ENCODE measurements at places on chromosomes 3 and 15. TPM values are rescaled to one million over a fixed set of nuclear protein-coding genes. Genes with fewer than 3 reads are reported as not detected.

Gene CCR4
- 3.1 TPM for total RNA-seq

Gene ZNF80
- total RNA-seq = 23.7 TPM

Gene SAXO2
- total RNA-seq = not detected

Gene LPCAT4
- 113 TPM for total RNA-seq

Gene SLC12A1
- not detected for total RNA-seq

Gene GOLGA6L10
- 1.5 TPM for total RNA-seq

Gene CFAP161
- total RNA-seq = not detected

Gene LMAN1L
- total RNA-seq = not detected

Gene PDCD6IP
- total RNA-seq = 347 TPM

Gene CISH
- 6.1 TPM for total RNA-seq

- no peak overlapping the region for H3K4me3 ChIP-seq
- no peaks in the 10 kb centered on the region for H3K27me3 ChIP-seq
- no peak overlapping the region for H3K27ac ChIP-seq
- H3K36me3 ChIP-seq = no peaks in the 10 kb centered on the region
- H3K4me1 ChIP-seq = no peaks in the 10 kb centered on the region
These were observed 60.6 kb downstream of the IL1RAP start for GRCh38 chr3:190574473-190574872.

DNA sequence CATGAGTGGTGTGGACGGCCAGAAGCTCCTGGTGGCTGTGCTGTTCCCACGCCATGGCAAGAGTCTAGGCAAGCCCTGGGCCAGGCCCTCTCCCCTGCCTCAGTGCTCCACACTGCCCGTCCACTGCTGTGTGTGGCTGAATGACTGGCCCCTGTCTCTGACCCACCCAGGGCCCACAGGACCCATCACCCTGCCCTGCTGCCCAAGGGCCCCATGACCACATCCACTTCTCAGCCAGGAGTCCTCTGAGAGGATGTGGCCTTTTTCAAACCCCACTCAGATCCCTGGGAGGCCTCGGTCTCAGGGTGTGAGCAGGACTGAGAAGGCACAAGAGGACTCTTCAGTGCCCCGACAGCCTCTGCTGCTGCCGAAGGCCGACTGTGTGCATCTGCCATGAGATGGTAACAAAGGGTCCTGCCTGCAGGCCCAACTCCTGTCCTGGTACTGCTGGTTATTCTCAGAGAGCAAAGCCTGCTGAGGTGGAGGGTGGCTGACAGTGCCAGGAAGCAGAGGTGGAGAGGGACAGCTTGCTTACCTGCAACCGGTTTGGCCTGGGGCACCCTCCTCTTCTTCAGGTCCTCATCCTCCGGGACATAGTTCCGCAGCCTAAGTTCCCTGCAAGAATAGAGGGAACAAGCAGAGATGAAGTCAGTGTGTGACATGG, 47.5 kb downstream of the PTH1R start:
- no peak overlapping the region for H3K27ac ChIP-seq
- no peak overlapping the region for H3K4me3 ChIP-seq
- no peak for DNase-seq
- H3K36me3 ChIP-seq = peaks cover 57% of the 10 kb centered on the region

- no peaks in the 10 kb centered on the region for H3K36me3 ChIP-seq
- no peak overlapping the region for H3K27ac ChIP-seq
- H3K4me3 ChIP-seq = no peak overlapping the region
- H3K27me3 ChIP-seq = no peaks in the 10 kb centered on the region
These were observed 13.4 kb downstream of the HTR3C start for GRCh38 chr3:184066211-184066610.

- H3K4me3 ChIP-seq = no peak overlapping the region
- DNase-seq = no peak
- H3K4me1 ChIP-seq = peaks cover 30% of the 10 kb centered on the region
- H3K27me3 ChIP-seq = no peaks in the 10 kb centered on the region
These were observed 233.4 kb downstream of the CACNA2D3 start for GRCh38 chr3:54355800-54356199.

DNA sequence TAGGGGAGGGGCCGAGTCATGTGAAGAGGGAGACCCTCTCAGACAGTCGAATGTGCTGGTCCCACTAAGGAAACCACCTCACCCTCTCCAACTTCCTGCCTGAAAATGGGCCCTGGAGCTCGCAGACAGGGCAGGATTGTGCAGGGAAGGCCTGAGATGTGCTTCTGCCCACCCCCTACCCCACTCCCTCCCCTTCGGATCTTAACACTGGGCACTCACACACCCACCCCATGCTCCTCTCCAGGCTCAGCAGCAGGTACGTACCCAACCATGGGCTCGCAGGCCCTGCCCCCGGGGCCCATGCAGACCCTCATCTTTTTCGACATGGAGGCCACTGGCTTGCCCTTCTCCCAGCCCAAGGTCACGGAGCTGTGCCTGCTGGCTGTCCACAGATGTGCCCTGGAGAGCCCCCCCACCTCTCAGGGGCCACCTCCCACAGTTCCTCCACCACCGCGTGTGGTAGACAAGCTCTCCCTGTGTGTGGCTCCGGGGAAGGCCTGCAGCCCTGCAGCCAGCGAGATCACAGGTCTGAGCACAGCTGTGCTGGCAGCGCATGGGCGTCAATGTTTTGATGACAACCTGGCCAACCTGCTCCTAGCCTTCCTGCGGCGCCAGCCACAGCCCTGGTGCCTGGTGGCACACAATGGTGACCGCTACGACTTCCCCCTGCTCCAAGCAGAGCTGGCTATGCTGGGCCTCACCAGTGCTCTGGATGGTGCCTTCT, 20.0 kb downstream of the ATRIP start:
- H3K4me3 ChIP-seq = peak overlapping the region; percentile 60
- H3K27ac ChIP-seq = peak overlapping the region; percentile 96
- no peaks in the 10 kb centered on the region for H3K27me3 ChIP-seq
- no peak for DNase-seq
- H3K36me3 ChIP-seq = peaks cover 12% of the 10 kb centered on the region

- no peaks in the 10 kb centered on the region for H3K36me3 ChIP-seq
- H3K4me1 ChIP-seq = no peaks in the 10 kb centered on the region
- no peaks in the 10 kb centered on the region for H3K27me3 ChIP-seq
- DNase-seq = no peak
- no peak overlapping the region for H3K4me3 ChIP-seq
These were observed 79.7 kb downstream of the FBN1 start for GRCh38 chr15:48565560-48566482.

- H3K27ac ChIP-seq = no peak overlapping the region
- DNase-seq = no peak
- H3K27me3 ChIP-seq = no peaks in the 10 kb centered on the region
- no peak overlapping the region for H3K4me3 ChIP-seq
These were observed 120.5 kb downstream of the BBX start for GRCh38 chr3:107643038-107643883.

GRCh38 chr3:177515786-177516157, 318.5 kb upstream of the TBL1XR1 start:
- DNase-seq = no peak
- peaks cover 23% of the 10 kb centered on the region for H3K4me1 ChIP-seq
- no peaks in the 10 kb centered on the region for H3K36me3 ChIP-seq

GRCh38 chr15:78203346-78204225, 30.8 kb downstream of the ACSBG1 start:
- no peaks in the 10 kb centered on the region for H3K27me3 ChIP-seq
- no peak for DNase-seq
- no peak overlapping the region for H3K27ac ChIP-seq

DNA sequence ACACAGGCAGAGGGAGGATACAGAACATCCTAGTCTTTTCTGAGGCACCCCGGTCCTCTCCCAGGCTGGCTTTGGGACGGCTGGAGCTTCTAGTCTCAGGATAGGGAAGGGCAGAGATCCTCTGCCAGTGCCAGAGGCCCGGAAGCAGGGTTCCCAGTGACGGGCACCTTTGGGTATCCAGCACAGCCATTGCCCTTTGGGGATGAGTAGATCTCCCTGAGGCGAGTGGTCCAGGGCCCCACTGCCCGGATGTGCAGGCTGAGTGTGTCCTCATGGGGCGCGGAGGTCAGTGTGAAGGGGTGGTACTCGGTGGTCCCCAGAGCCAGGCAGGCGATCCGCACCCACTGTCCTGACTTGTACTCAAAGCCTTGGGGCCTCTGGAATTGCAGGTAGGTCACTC, 18.3 kb downstream of the DUOX2 start:
- no peaks in the 10 kb centered on the region for H3K27me3 ChIP-seq
- no peak overlapping the region for H3K27ac ChIP-seq
- no peak overlapping the region for H3K4me3 ChIP-seq
- H3K36me3 ChIP-seq = no peaks in the 10 kb centered on the region
- H3K4me1 ChIP-seq = no peaks in the 10 kb centered on the region

- H3K27me3 ChIP-seq = no peaks in the 10 kb centered on the region
- peaks cover 14% of the 10 kb centered on the region for H3K4me1 ChIP-seq
- no peaks in the 10 kb centered on the region for H3K36me3 ChIP-seq
- no peak overlapping the region for H3K27ac ChIP-seq
- no peak for DNase-seq
These were observed 95.0 kb downstream of the NFKBIZ start for GRCh38 chr3:101944308-101944707.

GRCh38 chr15:87986776-87987175, 269.8 kb downstream of the NTRK3 start:
- H3K27me3 ChIP-seq = no peaks in the 10 kb centered on the region
- DNase-seq = peak; percentile 54
- no peaks in the 10 kb centered on the region for H3K36me3 ChIP-seq
- H3K4me3 ChIP-seq = no peak overlapping the region
- H3K4me1 ChIP-seq = peaks cover 9% of the 10 kb centered on the region
- H3K27ac ChIP-seq = no peak overlapping the region

- no peak overlapping the region for H3K4me3 ChIP-seq
- no peaks in the 10 kb centered on the region for H3K36me3 ChIP-seq
- peaks cover 25% of the 10 kb centered on the region for H3K4me1 ChIP-seq
These were observed 16.7 kb upstream of the ISLR start for GRCh38 chr15:74156678-74157411.

GRCh38 chr3:68018275-68018674, 363.9 kb upstream of the SUCLG2 start:
- H3K36me3 ChIP-seq = no peaks in the 10 kb centered on the region
- DNase-seq = no peak
- H3K4me3 ChIP-seq = no peak overlapping the region
- H3K27me3 ChIP-seq = no peaks in the 10 kb centered on the region
- H3K4me1 ChIP-seq = no peaks in the 10 kb centered on the region

- no peak overlapping the region for H3K4me3 ChIP-seq
- no peaks in the 10 kb centered on the region for H3K27me3 ChIP-seq
- H3K4me1 ChIP-seq = no peaks in the 10 kb centered on the region
- DNase-seq = no peak
These were observed 339.0 kb upstream of the NR2E3 start for GRCh38 chr15:71471347-71471746.

- H3K4me3 ChIP-seq = peak overlapping the region; percentile 94
- peaks cover 6% of the 10 kb centered on the region for H3K4me1 ChIP-seq
- no peaks in the 10 kb centered on the region for H3K27me3 ChIP-seq
- DNase-seq = peak; percentile 90
These were observed 1.2 kb upstream of the PDE8A start for GRCh38 chr15:84980196-84981053.

- H3K27me3 ChIP-seq = no peaks in the 10 kb centered on the region
- peaks cover 20% of the 10 kb centered on the region for H3K36me3 ChIP-seq
- H3K4me1 ChIP-seq = no peaks in the 10 kb centered on the region
- no peak overlapping the region for H3K4me3 ChIP-seq
- H3K27ac ChIP-seq = no peak overlapping the region
- no peak for DNase-seq
These were observed 46.9 kb downstream of the LYSMD4 start for GRCh38 chr15:99686290-99686689.

GRCh38 chr3:157074981-157075380, 85.0 kb downstream of the CCNL1 start:
- H3K4me1 ChIP-seq = peaks cover 4% of the 10 kb centered on the region
- H3K27me3 ChIP-seq = no peaks in the 10 kb centered on the region
- no peak for DNase-seq
- H3K36me3 ChIP-seq = no peaks in the 10 kb centered on the region
- H3K27ac ChIP-seq = no peak overlapping the region

DNA sequence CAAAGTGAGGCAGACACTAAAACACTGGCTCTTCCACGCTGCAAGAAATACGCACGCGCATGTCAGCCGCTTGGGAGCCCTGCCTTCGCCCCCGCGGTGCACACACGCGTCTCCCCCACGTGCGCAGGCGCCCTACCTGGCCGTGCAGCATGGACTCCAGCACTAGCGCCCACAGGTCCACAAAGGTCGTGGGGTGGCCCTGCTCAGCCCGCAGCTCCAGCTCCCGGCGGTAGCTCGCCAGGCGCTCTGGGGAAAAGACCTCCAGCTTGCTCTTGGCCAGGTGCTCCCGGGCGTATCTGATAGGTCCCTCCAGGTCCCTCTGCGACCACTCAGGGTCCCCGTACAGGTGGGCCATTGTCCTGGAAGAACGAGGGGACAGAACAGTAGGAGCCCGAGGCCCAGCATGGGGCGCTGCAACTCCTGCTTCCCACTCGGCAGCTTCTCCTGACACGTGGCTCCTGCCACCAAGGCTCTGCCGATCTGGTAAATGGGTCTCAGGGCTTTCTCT, 14.9 kb downstream of the PLA2G4D start:
- H3K27ac ChIP-seq = no peak overlapping the region
- H3K4me3 ChIP-seq = no peak overlapping the region
- no peak for DNase-seq
- no peaks in the 10 kb centered on the region for H3K27me3 ChIP-seq
- no peaks in the 10 kb centered on the region for H3K36me3 ChIP-seq
- H3K4me1 ChIP-seq = no peaks in the 10 kb centered on the region

GRCh38 chr3:127674101-127674721, 1.5 kb downstream of the ABTB1 start:
- peaks cover 16% of the 10 kb centered on the region for H3K4me1 ChIP-seq
- no peaks in the 10 kb centered on the region for H3K27me3 ChIP-seq
- peak overlapping the region; percentile 96 for H3K27ac ChIP-seq
- peak overlapping the region; percentile 90 for H3K4me3 ChIP-seq

GRCh38 chr3:186821429-186822387, 15.4 kb upstream of the RFC4 start:
- H3K4me1 ChIP-seq = peaks cover 5% of the 10 kb centered on the region
- no peak overlapping the region for H3K4me3 ChIP-seq
- H3K36me3 ChIP-seq = no peaks in the 10 kb centered on the region
- no peak for DNase-seq

DNA sequence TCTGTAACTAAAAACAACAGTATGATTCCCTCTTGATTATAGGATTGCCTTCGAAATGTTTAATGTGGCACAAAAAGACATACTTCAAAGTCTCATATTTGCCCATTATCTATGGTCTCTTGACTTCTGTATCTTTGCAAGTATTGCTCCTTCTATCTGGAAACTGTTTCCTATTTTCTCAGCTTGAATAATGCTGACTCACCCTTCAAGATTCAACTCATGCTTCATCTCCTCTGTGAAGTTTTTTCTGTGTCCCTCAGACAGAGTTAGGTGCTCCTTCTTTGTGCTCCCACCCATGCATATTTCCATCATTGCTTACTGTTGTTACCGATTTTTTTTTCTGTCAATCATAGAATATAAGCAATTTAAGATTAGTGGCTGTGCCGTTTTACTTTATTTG, 192.8 kb upstream of the ROBO1 start:
- DNase-seq = no peak
- H3K27ac ChIP-seq = no peak overlapping the region
- H3K36me3 ChIP-seq = no peaks in the 10 kb centered on the region

- no peaks in the 10 kb centered on the region for H3K36me3 ChIP-seq
- H3K27me3 ChIP-seq = no peaks in the 10 kb centered on the region
- H3K27ac ChIP-seq = no peak overlapping the region
- DNase-seq = no peak
These were observed 165.3 kb downstream of the GOLIM4 start for GRCh38 chr3:167930453-167930852.

Measured in ascending aorta (tissue), 2 donors.